IMR-90 (cell line): ENCODE measurements at places on chromosomes 13 and 19. TPM values are rescaled to one million over a fixed set of nuclear protein-coding genes. Genes with fewer than 3 reads are reported as not detected.
A peak's percentile ranks its signal among the peaks of the same experiment; 100 is the strongest.

DNA sequence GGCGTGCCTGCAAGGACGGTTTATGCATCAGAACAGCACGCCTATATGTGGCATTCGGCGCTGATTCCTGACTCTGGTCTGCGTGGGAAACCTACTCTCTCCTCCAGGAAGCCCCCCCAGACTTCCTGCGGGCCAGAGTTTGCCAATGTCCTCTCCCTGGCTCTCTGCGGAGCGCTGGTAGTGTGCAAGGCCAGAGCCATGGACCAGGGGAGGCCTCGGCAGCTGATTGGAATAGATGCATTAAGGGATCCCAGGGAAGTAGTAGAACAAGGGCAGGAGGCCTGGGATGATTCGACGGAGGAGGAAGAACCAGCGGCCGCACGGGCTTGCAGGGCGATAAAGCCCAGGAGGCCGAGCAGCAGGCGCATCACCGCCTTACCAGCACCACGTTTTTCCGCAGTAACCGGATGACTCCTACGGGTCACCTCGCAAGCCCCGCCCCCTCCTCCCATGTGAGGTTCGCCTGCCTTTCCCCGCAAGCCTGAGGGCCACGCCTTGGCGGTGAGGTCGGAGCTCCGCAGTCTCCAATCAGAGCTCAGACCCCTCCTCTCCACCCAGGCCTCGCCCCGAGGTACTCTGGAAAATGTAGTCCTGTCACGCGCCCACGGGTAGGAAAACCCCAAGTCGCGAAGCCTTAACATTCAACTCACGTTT is 5.0 kb downstream of the CLEC11A start:
- DNase-seq: peak; percentile 75

Gene ZFR2
- total RNA-seq: 0.28 TPM in 1 of 2 replicates, not detected in the other

DNA sequence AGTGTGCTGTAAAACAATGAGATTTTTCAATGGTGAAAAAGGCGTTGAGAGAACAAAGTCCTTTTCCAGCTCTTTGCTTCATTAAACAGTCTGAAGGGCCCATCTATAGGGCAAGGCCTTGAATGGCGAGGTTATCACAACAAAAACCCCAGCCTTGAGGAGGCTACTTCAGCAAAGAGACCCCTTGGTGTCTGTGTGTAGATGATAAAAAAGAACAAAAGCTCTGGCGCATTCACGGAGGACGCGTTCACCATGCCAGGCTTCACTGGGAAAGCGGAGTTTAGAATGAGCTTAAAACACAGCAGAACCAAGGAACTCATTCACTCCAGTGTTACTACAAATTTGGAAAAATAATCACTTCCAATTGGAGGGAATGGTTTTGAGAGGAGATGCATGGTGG is 530.0 kb upstream of the ARGLU1 start:
- no peak for DNase-seq

Gene ZNF836
- 4.1 and 5.0 TPM in 2 replicates for total RNA-seq

- no peak for DNase-seq
Observed at GRCh38 chr13:100159584-100159983, 70.7 kb downstream of the PCCA start.

GRCh38 chr13:46569456-46569855 is 16.5 kb downstream of the LRCH1 start:
- DNase-seq: no peak

Gene C19orf12
- 16.3 and 19.2 TPM in 2 replicates for total RNA-seq

Gene PEAK3
- under 0.01 TPM in 1 of 2 replicates, not detected in the other for total RNA-seq

DNA sequence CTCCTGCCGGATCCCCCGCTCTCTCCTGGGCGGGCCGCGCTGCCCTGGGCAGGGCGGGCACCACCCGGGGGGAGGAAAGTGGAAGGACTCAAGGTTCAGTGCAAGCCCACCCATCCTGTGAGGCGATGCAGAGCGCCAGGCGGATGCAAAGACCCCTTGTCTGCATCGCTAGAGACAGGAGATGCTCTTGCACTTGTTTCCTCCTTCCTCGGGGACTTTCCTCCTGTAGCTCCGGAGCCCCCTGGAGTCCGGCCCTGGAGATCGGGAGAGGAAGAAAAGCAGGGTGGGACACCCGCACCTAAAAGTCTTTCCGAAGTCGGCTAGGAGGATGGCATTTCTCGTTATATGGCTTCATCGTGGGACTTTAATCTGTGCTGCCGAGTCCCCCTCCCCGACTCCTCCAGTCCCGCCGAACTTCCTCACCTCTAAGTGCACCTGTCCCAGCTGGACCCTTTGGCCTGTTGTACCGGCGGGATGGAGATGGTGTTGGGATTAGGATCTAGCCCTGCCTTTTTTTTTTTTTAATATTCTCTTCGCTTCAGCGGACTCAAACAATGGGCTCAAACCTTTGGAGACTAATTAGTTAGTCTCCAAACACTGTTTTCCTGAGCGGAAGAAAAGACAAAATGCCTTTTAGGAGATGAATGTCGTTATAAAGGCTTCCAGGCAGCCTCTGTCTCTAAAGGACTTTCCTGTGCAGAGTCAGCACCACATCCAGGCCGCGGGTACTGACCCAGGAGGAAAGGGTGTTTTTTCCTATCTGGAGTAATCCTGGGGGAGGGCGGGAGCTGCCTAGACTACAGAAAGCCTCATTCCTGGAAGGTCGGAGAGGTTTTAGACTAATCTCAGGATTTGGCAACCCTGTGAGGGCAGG is 725 bp downstream of the FAM124A start:
- no peak for DNase-seq

Gene ZNF728
- not detected in 2 replicates for total RNA-seq

DNA sequence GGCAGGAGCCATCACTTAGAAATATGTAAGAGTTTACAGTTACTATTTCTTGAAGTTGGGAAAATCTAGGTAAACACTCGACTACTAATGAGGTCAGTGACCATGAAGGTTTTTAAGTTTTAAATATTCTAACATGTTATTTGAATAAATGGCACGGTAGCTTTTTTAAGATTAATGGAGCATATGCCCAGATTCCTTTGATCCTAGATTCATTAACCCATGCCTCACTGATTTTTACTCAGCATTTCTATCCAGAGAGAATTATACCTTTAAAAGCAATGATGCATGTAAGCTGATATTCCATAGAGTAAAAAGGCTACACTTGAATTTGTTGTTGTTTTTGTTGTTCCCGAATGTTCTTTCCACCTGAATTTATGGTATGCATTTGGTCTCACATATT is 541.4 kb downstream of the DACH1 start:
- no peak for DNase-seq

DNA sequence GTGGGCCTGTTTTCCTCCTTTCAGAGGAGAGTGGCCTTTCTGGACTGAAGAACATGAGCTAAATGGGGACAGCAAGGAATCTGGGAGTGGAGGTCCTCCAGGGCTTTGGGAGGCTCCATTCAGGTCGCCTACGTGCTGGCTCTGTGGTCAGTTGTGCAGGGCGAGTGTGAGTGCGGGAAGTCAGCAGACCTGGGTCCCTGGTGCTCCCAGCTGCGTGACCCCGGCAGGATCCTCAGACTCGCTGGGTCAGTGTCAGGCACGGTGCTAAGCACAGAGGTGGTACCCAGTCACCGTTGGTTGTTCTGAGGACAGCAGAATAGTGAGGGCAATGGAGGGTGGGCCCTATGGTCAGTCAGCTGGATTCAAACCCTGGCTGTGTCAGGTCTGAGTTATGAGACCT is 85.8 kb downstream of the SIPA1L3 start:
- no peak for DNase-seq

DNA sequence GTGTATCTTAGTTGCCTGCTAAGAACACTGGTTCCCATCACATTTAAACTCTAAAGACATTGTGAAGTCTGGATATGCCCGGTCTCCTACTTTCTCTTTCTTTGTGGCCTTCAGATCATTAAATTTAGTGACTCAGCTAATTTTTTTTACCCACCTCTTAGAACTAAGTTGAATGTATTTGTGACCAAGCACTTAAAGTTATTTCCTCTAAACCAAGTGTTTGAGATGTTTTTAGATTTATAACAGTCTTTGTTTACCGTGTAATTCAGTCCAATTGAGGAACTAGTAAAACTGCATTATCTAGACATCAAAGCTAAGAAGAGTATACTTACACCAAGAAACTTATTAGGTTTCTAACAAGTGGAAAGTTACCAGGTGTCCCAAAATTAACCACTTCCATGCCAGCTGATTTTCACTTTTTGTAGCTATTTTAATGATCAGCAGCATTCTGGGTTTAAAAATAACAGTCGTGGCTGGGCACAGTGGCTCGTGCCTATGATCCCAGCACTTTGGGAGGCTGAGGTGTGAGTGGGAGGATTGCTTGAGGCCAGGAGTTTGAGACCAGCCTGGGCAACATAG is 53.1 kb downstream of the ARHGAP35 start:
- peak; percentile 49 for DNase-seq

DNA sequence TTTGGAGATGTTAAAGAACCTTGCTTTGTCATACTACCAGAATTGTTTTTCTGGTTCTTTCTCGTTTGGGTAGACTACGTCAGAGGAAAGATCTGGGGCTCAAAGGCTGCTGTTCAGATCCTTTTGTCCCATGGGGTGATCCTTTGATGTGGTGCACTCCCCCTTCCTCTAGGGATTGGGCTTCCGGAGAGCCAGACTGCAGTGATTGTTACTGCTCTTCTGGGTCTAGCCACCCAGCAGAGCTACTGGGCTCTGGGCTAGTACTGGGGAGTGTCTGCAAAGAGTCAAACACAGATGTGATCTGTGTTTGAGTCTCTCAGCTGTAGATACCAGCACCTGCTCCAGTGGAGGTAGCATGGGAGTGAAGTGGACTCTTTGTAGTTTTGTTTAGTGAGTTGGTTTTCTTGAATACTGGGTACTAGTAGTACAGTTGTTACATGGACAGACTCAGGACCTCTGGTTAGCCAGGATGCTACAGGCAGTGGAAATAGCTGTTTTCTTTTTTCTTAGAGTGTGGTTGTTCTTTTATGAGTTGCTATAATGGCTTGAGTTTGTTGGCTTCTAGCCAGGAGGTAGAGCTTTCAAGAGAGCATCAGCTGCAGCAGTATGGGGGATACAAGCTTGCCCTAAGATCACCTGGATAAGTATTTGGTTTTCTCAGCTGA is 34.4 kb downstream of the DNAJC15 start:
- no peak for DNase-seq

Gene SNRNP70
- 72.8 and 81.4 TPM in 2 replicates for total RNA-seq
